ENCODE measurements at places on chromosomes 16 and 17.

DNA sequence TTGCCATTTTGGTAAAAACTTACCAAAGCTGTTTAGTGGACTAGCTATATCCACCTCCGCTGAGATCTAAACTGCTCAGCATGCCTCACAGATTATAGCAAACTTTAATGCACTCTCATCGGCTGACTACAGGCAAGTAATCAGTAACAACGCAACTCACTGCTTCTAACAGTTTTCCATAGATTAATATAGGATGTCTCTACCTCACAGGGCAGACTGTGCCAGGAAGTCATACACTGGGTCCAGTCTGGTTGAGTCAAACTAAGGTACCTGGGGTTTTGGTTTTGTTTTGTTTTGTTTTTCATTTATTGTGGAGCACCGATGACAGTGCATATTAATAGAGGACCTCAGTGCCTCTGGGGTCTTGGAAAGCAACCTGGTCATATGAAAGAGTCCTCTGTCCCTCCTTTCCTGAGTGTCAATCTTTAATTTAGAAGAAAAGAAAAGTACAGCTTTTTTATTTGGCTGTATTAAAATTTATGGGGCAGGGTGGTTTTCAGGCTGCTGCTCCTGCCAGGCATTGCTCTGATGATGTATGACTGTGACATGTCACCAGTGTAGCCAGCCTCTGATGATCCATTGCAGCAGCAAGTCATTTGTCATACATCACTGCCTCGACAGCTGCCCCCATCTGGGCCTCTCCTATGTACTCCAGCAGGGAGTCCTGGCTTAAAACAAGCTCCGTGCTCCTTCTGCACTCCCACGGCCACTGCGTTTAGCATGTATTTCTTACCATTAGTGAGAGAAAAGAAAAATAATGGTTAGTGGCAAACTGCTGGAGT, 854.1 kb downstream of the KCNJ2 start:
- peak; percentile 60 for DNase-seq

GRCh38 chr17:10790491-10791401, 13.2 kb downstream of the TMEM238L start:
- DNase-seq = no peak

DNA sequence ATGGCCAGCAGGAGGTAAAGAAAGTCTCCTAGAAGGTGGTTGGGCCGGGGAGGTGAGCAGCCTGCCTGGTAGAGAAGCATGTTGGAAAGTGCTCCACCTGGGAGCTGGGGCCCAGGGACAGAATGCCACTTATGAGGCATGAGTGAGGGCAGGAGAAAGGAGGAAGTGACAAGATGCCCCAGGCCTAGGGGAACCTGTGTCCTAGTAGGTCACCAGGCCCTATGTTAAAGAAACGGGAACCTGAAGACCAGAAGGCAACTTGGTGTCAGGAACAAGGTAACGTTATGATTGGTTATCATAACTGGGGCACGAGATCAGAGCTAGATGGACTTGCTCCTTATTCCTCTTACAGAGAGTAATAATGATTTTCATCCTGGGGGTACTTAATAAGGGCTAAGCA, 34.3 kb downstream of the PITPNC1 start:
- DNase-seq = no peak

- no peak for DNase-seq
These were observed 13.5 kb downstream of the CA4 start for GRCh38 chr17:60163108-60163784.

DNA sequence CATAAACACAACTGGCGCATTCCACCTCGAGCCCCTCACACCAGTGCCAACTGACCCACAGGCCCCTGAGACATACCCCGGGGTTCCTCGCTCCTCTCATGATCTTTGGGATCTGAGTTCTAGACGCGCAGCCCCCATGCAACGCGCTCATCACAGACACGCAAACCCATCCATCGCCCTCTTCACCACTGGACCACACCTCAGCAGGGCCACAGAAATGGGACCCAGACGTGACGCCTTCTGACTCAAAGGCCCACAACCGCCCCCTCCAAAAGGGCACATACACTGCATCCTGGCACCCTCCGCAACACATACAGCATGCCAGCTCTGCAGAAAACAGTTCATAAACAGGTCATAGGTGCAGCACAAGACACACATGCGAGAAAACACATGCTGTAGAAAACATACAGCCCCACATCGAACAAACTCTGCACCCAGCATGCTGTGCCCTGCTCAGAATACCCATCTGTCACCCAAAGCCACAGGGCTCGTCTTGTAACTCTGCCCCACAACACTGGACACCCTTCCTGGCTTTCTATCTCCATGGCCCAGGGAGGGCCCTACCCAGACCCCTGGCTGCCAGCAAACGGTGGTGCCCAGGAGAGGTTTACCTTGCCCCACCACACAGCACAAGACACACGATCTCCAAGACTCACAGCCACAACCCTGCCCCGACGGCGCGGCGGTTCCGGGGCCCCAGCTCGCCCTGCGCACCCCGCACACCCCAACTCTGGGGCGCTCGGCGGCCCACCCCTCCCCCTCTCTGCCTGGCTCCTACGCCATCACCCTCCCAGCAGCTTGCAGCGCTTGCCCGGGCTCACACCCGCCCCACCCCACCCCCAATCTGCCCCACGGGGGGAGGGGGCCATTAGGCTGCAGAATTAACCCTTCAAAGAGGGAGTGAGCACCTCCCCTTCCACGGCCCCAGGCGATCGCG, 887 bp downstream of the ZBTB4 start:
- DNase-seq = no peak

- no peak for DNase-seq
These were observed 181.8 kb upstream of the CIBAR2 start for GRCh38 chr16:85293904-85294642.

DNA sequence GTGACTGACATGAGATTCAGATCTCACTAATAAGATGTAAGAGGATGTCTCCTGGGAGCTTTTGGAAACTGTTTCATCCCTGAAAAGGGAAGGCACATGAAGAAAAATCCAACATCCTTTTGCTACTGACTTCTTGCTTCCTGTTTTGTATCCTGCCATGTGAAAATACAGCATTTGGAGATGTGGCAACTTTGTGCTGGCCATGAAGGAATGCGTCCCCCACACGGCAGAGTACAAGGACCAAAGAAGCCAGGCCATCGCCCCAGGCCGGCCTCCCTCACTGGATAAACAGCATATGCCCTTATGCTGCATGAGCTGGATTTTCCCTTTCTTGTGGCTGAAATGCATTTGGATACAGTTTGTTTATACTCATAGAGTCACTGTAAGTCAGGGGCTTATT, 5.5 kb upstream of the HASPIN start:
- DNase-seq = no peak

DNA sequence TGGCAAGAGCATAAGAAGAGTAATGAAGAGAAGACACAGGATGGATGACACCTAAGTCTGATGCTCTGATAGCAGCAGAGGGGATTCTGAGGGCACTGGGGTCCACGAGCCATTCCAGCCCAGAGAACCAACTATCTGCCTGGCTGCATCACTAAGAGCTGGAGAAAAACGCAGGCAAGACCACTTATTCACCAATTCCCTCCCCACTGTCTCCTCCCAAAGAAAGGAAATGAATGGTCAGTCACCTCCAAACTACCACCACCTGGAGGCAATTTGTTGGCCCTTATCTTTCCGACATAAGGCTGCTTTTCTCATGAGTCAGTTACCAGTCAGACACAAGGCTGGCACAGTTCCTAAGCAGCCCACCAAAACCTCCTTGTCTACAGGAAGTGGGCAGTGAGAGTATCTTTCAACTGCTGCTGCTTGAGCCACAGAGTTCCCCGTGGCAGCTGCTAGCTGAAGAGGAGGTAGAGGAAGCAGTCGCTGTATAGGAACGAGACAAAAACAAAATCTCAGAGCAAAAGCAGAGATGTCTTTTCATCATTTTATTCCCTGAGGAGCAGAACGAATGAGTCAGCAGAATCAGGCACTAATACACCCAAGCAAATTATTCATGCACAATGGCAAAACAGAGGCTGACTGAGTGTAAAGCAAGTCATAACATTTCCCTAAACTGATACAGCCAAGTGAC, 111.1 kb downstream of the SMG6 start:
- no peak for DNase-seq

GRCh38 chr17:34650051-34650750, 70.8 kb downstream of the TMEM132E start:
- DNase-seq = no peak

DNA sequence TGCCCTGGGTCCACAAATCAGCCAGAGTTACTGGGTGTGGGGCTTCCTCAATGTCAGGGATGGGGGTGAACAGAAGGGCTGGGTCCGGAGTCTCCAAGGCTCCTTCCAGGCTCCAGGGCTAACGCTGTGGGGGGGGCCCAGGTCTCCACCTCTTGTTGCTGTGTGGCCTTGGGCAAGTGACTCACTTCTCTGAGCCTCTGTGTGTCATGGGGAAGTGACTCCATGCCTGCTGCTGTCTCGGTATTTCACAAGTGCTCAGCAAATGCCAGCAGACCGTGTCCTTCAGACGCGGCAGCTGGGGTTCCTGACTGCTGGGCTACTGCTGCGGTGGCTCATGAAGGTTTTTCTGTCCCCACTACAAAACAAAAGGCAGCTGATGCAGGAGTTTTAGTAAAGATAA, 26.6 kb downstream of the JPH3 start:
- no peak for DNase-seq

DNA sequence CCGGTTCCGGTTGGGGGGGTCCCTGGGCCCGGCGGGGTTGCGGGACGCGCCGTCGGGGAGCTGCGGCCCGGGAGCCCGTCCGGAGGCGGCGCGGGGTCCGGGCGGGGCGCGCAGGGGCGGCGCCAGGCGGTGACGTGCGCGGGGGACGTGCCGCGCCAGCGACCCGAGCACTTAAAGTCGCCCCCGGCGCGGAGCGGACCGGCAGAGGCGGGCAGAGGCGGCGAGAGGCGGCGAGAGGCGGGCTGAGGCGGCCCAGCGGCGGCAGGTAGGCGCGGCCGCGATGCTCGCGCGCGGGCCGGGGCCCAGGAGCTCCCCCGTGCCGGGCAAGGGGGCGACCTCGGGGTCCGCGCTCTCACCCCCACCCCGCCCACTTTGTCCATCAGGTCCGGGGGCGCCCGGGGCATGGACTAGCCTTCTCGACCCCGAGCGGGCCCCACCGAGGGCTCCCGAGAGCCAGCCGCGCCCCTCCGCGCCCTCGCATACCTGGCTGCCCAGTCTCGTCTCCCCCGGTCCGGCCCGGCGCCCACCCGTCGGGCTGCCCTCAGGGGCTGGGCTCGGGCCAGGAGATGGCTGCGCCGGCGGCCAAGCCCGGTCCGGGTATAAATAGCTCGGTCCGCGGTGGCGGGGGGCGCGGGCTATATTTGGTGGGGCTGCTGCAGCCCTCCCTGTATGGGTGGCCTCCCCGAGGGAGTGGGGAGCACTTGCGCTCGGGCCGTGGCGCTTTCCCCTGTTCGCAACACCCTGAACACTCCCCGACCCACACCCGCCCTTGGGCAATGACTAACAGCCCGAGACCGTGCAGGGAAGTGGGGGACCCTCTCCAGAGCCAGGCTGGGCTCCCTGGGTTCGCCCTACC, at the start of gene SLC16A3:
Gene SLC16A3 (plus strand): TSS at position 201 of the 856 bp plus-strand sequence. CDS start 6,967 bp downstream, outside the sequence.
- no peak for DNase-seq

GRCh38 chr16:11742093-11742535, 543 bp downstream of the TXNDC11 start:
- DNase-seq = no peak

- DNase-seq = no peak
These were observed 40.7 kb downstream of the HLF start for GRCh38 chr17:55305321-55306087.

DNA sequence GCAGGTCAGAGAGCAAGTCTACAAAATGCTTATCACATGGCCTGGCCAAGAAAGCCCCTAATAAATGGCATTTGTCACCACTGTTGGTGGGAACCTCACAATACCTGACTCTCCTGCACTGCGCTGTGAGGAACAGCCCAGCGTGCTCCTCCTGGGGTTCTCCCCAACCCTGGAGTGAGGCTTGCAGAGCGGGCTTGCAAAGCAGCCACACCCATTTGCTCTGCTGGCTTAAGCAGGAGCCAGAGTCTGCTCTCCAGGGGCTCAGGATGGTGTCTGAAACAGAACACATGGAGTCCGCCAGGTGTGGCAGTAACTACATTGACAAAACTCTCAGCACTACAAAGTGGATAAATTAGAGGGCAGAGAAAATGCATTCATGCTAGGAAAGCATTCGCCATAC, 331.0 kb upstream of the CCL2 start:
- DNase-seq = no peak

DNA sequence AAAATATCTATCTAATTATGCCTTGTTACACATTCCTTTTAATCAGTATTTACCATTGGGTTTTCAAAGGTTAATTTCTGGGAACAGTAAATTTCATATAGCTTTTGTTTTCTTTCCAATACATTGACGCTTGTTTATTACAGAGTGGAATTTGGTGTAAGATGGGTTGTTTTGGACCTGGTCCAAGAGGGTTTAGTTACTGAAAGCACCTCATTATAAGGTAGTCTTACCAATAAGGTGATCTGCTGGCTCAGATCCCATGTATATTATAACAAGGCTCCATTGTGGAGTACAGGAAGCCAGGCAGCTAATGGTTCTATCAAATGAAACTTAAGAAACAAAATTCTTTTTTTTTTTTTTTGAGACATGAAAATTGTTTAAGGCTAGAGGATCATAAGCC, 87.3 kb upstream of the NACA2 start:
- DNase-seq = no peak

- no peak for DNase-seq
These were observed 6.0 kb downstream of the FHOD1 start for GRCh38 chr16:67241008-67241900.

- no peak for DNase-seq
These were observed 30.7 kb downstream of the CDRT4 start for GRCh38 chr17:15436473-15437302.

- no peak for DNase-seq
These were observed 135.8 kb upstream of the CA10 start for GRCh38 chr17:52294301-52294700.

- DNase-seq = peak; percentile 45
These were observed 21.7 kb downstream of the SPHK1 start for GRCh38 chr17:76405967-76406647.

DNA sequence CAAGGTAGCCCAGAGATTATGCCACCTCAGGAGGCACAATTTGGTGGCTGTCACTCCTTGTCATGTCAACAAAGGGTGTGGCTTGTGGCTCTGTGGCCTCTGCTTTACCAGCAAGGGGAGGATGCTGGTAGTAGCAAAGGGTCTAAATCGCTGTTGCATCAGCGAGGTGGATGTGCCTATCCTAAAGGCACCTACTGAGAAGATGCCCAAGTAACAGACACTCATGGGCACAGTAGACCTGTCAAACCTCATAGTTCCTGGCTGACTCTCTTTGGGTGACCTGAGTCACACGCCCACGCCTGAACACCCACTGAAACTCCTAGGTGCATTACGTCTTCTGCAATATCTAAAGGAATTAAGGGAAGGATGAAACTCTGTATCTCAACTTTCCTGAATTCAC, 139.5 kb downstream of the PRKCB start:
- no peak for DNase-seq

- no peak for DNase-seq
These were observed 26.5 kb upstream of the LASP1NB start for GRCh38 chr17:38898812-38899348.

GRCh38 chr17:55693254-55694216, 29.1 kb downstream of the TMEM100 start:
- DNase-seq = no peak
